ENCODE measurements at places on chromosomes 2 and 18. TPM values are rescaled to one million over a fixed set of nuclear protein-coding genes. Genes with fewer than 3 reads are reported as not detected.

Gene NBAS
- 30.6 TPM for total RNA-seq

DNA sequence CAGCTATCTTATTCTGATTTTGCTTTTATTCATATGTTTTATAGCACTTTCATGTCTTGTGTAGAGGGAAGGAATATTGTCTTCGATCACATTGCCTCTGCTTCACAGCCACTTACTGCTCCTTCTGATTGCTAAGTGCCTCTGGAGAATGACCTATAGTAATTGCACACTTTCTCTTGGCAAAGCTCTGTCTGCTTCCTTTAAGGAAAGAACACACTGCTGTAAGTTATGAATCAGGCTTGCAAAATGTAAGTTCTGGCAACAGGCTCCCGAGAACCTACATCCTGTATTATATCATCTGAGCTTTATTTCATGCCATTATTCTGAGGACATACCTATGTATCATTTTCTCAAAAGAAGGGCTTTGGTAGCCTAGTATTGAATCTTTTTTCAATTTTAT, 170.7 kb downstream of the ZNF804A start:
- DNase-seq, result no peak

DNA sequence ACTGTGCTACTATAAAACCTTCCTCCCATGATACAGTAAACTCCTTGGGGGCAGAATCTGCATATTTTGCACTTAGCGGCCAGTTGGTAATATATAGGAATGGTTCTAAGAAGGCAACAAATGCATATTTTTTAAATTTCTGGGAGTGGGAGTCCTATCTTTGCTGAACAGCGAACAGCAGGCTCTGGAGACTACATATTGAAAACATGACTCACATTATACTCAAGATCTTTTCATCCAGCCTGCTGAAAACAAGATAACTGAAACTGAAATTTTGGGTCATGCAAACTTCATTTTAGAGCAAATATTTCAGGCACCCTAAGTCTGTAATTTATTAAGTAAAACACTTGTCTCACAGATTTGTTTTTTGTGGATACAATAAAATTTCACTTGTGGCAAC, 122.2 kb downstream of the SATB2 start:
- DNase-seq, result no peak

Gene CCDC148
- not detected for total RNA-seq

- no peak for DNase-seq
These were observed 105.2 kb downstream of the GALNT14 start for GRCh38 chr2:31033032-31033431.

Gene UGT1A5
- total RNA-seq, result not detected

DNA sequence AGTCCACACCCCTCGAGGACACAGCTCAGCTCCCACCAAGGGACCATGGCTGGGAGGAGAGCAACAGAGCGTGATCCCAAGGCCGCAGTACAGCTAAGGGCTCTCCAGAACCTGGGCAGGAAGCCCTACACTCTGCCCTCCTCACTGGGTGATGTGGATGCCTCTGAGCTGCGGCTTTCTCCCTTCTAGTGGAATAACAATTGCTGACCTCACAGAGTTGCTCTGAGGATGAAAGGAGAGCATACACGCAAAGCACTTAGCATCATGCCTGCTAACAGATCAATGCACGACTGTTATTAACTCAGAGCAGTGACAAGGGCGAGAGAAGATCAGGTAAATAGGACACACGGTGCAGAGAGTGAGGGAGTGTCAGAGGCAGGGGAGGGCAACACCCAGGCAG, 74.2 kb downstream of the ZFP36L2 start:
- no peak for DNase-seq

Gene OLA1
- total RNA-seq, result 146 TPM

Gene FAP
- total RNA-seq, result not detected

DNA sequence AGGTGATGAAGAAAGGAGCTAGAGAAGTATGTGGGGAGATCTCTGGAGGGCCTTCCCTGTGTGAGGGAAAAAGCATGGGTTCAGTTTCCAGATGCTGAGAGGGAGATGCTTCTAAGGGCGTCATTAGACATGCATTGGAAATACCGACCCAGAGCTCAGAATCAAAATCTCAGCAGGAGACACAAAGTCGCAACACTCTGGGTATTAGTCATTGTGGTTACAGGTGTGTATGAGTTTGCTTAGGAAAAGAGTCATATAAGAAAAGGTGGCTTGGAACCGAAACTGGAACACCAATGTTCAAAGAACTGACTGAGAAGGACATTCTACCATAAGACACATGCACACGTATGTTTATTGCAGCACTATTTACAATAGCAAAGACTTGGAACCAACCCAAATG, 477.1 kb downstream of the FBXO15 start:
- DNase-seq, result no peak

Gene XRCC5
- 612 TPM for total RNA-seq

DNA sequence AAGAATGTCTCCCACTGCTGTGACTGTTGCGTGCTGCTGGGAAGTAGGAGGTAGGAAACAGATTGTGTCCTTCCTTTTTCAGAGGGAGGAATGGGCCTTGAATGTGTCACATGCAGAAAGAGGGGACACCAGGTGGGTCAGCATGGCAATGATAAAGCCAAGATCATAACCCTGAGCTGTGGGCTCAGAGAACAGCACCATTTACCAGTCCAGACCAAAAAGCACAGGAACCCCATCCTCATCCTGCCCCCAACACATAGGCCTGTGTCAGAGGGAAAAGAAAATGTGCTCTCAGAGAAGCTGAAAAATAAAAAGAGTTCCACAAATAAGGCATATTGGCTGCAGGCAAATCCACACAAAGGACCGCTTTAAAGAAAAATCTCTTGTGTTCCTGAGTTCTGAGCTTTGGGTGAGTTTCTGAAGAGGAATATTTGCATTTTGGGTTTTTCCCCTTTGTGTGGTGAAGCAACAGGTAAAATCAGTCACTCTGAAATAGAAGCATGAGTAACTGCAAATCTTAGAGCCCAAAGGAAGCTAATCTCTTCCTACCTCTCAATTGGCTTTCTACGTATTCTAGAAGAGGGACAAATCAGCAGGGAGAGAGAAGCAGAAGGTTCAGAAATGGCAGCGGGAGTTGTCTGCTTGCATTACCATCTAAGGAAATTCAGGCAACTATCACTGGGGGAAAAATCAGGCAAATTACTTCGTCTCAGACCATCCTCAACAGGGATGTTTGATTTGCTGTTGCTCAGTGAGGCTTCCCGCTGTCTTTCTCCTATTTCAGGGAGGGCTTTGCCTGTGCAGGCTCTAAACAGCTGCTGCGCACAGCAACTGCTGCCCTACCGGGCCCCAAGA, 106.8 kb downstream of the BCL11A start:
- DNase-seq, result no peak

- no peak for DNase-seq
These were observed 362.3 kb upstream of the KCNJ3 start for GRCh38 chr2:154336201-154336600.

GRCh38 chr2:241240320-241241004, 52.0 kb downstream of the ANO7 start:
- no peak for DNase-seq

GRCh38 chr2:171847627-171848026, 46.4 kb downstream of the SLC25A12 start:
- no peak for DNase-seq

Gene STON1
- total RNA-seq, result 0.89 TPM

DNA sequence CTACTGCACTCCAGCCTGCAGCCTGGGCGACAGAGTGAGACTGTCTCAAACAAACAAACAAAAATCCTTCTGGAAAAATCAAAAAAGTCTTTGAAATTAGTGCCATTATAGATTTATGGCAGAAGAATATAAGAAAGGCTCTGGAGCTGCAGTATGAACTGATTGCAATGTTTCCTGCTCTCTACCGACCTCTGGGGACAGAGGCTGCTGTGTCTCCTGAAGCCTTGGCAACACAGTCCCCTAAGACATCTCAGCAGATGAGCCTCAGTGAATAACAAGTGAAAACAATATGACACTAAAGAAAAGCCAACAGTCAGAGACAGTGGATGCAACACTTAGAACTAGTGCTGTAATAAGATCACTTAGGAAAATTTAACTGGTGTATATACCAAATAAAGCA, 494.9 kb upstream of the LRATD1 start:
- no peak for DNase-seq

GRCh38 chr2:239252801-239253200, 148.0 kb downstream of the HDAC4 start:
- DNase-seq, result no peak

Gene MEX3C
- 69.8 TPM for total RNA-seq

GRCh38 chr2:16669388-16669787, 3.8 kb upstream of the CYRIA start:
- no peak for DNase-seq

GRCh38 chr2:174607989-174608865, 10.6 kb upstream of the WIPF1 start:
- no peak for DNase-seq

DNA sequence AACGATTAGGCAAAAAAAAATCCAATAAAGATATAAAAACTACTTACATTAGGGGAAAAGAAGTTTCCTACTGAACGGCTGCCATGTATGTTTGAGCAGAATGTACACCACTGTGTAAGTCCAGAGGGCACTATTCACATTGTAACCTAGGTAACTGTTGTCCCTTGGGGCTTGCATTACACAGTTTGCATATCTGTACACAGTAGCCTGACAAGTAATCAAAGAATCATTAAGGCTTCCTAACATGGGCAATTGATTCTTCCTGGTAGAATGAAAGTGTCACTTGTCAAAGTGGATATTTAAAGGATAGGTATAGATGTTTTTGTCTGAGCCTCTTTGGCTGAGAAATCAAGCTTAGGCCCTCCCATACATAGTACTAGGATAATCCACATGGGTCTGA, 39.1 kb downstream of the PLEK start:
- DNase-seq, result no peak

DNA sequence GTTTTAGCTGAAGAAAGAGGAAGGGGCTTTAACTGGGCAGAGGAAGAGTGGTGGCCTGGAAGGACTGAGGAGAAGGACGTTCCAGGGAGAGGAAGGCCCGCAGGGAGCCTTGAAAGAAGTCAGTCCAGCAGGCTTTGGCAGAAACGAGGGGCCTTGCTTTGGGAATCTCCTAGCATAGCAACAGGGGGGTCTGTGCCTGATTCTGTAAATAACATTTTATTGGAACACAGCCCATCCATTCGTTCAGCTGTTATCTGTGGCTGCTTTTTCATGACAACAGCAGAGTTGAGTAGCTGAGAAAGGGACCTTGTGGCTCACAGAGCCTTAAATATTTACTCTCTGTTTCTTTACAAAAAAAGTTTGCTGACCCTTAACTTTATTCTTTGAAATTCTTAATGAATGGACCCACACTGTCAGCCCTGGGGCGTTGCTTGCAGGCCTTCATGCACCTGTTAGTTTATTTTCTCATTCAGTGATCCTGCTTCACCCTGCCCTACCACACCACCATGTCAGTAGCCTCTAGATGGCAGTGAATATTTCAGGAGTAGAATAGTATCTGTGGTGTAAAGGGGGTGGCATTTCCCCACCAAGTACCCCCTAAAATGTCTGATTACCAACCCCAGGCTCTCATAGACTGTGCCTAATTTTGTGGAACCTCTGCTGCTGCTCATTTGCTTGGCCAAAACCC, 61.0 kb downstream of the MGAT5 start:
- no peak for DNase-seq

GRCh38 chr2:13260402-13260801, 543.7 kb downstream of the TRIB2 start:
- no peak for DNase-seq

Gene GAREM1
- not detected for total RNA-seq

Gene PSMA8
- 1.7 TPM for total RNA-seq

Gene SERPINB11
- not detected for total RNA-seq

DNA sequence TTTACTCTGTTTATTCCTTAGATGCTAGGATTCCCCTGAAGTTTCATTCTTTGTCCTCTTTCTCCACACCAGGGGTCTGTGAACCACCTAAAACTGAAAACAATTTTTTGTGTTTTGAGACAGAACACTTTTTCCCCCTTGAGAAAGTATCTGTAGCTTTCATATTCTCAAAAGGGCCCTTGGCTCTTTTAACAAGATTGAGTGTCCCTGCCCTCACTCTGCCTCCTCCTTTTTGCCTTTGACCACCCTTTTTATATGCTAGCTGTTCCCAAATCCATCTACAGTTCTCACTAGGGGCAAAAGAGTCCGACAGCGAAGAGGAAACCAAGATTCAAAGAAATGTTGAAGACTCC, 883 bp upstream of the EHBP1 start:
- DNase-seq, result no peak

DNA sequence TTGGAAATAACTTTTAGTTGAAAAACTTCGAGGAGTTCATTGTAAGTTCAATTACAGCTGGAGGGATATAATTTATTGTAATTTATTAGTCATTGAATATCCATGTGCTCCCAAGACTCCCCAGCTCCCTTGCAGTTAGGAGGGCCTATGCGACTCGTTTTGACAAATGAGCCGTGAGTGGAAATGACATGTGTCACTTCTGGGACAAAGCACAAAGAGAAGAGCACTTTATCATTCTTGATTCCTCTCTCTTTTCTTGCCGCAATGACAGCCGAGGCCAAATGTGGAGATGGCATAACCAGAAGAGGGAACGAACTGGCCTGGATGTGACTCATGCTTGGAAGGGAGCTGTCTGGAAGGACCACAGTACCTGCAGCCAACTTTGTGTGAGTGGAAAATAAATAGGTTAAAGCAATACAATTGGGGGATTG, 44.2 kb upstream of the ITSN2 start:
- DNase-seq, result no peak

Gene C2orf78
- total RNA-seq, result not detected

Gene ALKAL2
- not detected for total RNA-seq

Gene MC2R
- not detected for total RNA-seq

DNA sequence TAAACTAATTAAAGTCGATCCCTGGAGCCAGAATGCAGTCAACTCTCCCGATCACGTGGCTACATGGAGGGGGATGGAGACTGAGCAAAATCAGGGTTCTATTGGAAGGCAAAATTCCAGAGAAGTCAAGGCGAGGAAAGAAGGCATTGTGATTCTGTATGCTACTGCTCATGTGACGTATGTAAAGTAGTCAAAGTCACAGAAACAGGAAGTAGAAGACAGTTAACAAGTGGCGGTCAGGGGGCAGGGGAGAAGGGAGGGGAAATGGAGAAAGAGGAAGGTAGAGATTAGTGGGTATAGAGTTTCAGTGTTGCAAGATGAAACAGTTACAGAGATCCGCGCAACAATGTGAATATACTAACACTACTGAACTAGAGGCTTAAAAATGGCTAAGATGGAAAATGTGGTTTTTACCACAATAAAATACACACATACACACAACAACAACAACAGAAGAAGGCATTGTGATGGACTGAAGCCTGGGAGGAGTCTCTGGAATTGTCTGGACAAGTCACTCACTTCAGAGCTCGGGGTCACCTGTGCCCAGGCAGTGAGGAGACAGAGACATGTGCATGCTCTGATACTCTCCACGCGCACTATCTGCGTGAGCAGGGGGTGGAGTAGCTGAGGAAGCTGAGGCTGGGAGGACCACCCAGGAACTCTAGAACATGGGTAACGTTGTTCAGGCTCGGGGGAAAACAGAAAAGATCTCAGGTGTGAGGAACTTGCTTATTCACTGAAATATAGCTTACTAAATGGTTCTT, 89.9 kb upstream of the CDCA7 start:
- no peak for DNase-seq

DNA sequence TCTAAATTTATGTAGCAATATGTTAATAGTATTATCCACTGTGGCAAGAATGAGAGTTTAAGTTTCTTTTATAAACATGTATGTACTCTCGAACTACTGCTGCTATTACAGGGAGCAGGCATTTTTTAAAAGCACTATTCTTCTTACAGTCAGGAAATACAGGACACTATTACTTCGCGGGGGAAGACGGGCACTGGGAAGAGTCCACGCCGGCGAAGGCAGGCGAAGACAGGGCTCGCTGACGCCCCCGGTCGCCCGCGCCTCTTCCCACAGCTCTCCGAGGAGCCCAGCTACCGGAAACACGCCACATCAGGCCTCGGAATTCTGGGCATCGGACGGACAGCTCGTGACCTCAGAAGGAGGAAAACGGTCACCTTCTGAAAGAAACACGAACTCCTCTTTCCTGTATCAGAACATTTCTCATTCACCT, 90.2 kb downstream of the FAM161A start:
- no peak for DNase-seq
